ENCODE measurements at places on chromosomes 16 and 17.

DNA sequence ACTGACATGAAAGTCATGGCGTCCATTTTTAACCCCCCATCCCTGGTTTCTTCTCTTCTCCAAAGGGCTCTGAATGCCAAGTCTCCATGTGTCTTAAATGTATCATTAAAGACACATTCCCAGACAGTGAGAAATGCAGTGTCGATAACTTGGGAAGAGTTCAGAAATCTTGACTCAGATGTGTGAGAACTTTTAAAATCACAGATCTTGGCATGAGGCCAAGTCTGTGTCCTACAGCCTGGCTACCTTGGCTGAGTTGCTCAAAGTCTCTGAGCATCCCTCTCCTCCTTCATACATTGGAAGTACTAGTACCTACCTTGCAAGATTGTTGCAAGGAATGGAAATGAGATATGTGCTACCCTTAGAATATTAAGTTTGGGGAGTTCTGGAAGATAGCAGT, 1046.5 kb upstream of the RBFOX1 start:
- DNase-seq: no peak

DNA sequence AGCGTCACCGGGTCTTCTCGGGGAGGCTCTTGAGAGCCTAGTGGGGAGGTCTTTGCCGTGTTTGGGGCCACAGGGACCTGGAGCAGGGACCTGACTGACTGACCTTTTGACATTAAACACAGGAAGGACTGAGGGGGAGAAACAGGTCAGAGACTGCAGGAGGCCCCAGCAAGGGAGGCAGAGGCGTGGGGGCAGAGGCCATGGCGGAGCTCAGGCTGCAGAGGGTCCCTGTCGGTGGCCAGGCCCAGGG, 41.6 kb upstream of the GSE1 start:
- DNase-seq: no peak

DNA sequence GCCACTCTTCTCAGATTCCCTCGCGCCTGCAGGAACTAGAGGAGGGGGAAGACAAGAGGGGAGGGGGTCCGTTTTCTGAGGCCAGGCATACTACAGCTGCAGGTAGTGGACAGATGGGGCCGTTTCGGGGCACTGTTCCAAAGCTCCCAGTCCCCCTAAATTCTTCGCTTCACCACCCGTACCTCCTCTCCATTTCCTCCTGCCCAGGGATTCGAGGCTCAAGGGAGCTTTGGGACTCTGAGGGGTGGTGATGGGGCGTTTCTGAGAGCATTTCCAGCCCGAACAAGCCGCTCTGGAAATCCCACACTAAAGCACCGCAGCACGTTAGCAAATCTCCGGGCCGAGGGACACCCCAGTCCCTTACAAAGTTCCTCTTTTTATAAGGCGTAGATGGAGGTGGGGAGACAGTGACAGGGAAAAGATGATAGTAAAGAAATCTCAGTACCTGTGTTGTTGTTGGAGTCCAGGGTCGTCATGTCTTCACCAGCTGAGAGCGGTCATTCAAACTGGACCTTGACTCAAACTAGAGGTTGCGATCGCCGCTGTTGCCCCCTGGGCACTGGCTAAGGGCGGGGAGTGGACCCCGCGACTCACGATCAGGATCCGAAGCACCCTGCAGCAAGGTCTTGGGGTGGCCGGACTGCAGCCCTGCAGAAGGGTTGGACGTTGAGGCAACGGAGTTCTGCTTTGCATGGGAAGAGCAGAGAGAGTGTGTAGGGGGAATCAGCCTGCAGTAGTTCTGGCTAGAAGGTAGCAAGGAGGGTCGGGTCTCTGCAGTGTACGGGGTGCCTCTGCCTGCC, 570 bp downstream of the NR1D1 start:
- no peak for DNase-seq

- no peak for DNase-seq
Observed at GRCh38 chr17:3035968-3036280, 27.5 kb downstream of the OR1D5 start.

DNA sequence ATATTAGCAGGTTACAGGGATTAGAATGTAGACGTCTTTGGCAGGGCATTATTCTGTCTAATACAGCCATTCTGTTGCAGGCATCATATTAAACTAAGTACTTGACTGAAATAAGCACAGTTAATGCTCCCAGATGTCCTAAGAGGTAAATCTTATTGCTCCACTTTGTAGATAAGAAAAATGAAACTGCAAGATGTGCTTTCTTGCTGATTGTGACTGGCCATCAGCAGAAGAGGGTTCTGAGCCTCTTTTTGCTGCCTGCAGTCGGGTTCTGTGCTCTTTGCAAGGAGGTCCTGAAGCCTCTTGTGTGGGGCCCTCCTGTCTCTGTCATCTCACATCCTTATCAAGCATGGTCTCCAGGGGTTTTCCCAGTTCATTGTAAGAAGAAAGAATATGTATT, 167.1 kb downstream of the KCNJ2 start:
- no peak for DNase-seq

DNA sequence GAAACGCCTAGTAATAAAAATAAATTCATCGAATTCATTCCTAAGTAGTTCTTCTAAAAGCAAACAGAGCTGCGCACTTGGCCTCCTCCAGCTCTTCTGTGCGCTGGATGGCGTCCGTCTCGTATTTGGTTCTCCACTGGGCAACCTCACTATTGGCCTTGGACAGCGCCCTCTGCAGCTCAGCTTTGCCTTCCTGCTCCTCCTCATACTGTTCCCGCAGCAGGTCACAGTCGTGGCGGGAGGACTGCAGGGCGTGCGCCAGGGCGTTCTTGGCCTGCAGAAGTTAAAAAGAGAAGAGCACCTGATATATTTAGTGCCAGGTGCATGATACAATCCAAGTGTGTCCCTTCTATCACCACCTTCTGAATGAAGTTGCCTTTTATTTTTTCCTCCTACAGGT, 21.8 kb downstream of the MYH3 start:
- no peak for DNase-seq

- no peak for DNase-seq
Observed at GRCh38 chr17:20930081-20930760, 112.6 kb downstream of the USP22 start.

- no peak for DNase-seq
Observed at GRCh38 chr17:49922095-49922494, 46.9 kb upstream of the DLX4 start.

DNA sequence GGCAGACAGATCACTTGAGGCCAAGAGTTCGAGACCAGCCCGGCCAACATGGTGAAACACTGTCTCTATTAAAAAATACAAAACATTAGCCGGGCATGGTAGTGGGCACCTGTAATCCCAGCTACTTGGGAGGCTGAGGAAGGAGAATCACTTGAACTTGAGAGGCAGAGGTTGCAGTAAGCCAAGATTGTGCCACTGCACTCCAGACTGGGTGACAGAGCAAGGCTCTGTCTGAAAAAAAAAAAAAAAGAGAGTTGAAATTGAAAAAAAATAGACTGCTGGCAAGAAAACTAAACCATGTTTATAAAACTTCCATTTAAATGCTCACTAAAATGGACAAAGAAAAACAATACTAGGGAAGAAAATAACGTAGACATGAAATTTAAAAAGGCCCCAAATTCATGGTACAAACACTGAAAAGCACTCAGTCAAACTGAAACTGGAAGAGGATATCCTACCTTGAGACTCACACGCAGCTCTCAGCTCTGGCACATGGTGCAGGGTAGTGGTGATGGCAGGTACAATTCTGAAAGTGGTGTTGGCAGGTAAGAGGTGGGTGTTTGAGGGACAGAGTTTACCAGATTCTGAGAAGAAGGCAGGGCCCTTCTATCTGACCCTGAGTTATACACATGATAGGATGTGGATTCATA, 19.3 kb downstream of the CNTROB start:
- DNase-seq: no peak

Measured in stimulated activated naive CD4-positive, alpha-beta T cell (primary cell).